Nucleus accumbens (tissue), 56 donors: ENCODE measurements at places on chromosomes 4 and X.
A peak's percentile ranks its signal among the peaks of the same experiment; 100 is the strongest.

DNA sequence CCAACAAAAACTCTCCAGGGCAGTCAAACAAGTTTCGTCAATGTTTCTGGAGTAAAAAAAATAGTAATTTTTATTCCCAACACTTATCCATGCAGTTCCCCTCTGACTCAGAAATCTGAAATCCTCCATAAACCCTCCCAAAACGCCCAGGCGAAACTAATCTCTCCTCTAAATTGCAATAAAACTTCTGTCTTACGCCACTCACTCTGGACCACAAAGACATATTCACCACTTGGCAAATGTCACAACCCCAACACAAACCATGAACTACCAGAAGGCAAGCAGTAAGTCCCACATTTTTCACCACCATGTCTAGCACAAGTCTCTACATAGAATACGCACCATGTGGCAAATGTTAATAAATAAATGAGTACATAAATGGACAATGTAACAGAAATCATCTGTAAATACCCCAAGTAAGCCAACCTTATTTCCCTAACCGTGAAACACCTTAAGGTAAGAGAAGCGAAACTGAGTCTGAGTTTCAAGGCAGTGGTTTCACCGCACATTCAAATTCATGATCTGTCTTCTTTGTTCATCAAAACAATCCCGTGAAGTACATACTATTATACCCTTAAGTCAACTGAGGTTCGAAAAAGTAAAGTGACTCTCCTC lies 1.6 kb downstream of the PAPSS1 start:
- no peak for DNase-seq

DNA sequence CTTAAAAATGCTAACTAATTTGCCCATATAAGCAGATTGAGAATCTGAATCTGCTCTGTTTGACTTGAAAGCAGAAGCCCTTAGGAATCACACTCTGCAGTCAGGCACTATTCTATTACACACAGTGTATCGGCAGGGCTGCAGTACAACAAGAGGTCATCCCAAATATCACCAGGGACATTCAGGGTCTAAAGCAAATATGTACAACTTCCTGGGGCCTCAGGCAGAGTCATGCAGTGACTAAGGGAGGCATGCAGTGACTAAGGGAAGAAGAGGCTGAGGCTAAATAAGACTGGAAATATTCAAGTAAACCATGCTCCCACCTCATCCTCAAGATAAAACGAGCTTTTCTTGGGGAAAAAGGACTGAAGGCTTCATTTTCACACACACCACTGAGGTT lies 20.9 kb downstream of the MAPK10 start:
- DNase-seq, result no peak

GRCh38 chrX:69556060-69557011 lies 52.2 kb downstream of the NALF2 start:
- no peak for DNase-seq

DNA sequence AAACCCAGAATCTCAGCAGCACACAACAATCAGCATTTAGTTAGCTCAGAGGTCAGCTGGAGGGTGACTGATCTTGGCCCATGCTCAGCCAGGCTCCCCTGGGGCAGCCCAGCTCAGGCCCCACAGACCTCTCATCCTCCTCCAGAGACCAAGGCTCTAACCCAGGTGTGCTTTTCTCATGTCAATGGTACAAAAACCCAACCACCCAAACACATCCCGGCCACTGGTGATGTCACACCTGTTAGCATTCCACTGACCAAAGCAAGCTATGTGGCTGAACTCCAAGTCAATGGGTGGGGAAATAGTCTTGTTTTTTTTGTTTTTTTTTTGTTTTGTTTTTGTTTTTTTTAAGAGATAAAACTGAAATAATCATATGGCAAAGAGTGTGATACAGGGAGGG lies 77.5 kb downstream of the CYTL1 start:
- no peak for DNase-seq

DNA sequence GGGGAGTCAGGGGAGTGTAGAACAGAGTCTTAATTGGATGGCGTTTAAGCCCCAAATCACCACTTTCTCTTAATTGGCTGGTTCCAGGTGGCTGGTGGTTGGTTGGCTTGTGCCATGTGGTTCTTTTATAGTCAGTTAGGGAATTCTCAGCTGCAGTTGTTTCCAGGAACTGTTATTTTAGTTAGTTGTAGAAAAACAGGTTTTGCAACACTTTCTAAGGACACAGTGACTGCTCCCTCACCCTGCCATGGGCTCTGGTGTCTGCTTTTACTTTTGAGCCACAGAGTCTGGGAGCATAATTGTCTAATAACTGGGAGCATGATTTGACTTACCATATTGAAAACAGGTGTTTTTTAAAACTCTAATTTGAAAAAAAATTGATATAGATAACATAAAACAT lies 75.8 kb upstream of the PCDH18 start:
- no peak for DNase-seq

GRCh38 chr4:151930372-151930771 lies 169.6 kb upstream of the GATB start:
- DNase-seq, result no peak

- DNase-seq, result no peak
These were observed 65.2 kb upstream of the SLC7A11 start for GRCh38 chr4:138307319-138307718.

DNA sequence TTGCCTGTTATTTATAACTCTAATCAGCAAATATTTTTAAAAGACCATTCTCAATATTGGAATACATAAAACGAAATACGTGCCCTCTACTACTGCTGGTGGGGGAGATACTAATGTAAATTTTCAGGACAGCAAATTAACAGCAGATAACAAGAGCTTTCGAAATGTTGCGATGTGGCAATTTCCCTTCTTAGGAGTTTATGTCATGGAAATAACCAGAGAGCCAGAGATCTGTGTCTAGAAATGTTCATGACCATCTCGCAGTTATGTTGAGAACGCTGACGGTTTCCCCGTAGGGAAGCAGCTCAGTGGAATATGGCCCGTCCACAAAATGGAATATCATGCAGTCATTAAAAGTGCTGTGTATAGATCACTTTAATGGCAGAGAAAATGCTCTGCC lies 238.4 kb upstream of the PSAPL1 start:
- DNase-seq, result no peak

- no peak for DNase-seq
These were observed 278.3 kb downstream of the PCDH18 start for GRCh38 chr4:137253949-137254348.

GRCh38 chrX:149079805-149080406 lies 425.2 kb downstream of the IDS start:
- no peak for DNase-seq

DNA sequence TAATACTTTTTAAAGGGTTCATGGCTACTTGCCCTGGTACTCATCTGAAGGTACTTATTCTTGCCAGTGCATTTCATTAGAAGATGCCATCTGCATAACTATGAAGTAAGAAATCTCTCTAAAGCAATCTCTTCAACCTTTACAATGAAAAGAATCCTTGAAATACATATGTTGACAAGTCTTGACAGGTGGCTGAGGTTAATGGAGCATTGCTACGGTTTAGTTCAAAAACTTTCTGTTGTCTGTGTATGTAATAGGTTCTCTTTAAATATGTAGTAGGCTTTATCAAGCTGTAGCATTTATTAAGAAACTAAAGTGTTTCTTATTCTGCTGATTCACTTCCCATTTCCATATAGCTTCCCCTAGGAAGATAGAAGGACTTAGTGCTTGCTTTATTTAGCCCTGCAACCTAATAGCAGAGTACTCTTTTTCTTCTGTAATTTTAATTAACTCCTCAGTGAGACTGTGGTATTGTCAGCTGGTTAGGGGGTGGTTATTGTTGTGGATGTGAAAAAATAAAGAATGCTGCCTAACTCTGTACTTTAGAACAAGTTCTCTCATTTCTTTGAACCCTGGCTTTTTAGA lies 39.3 kb downstream of the SLAIN2 start:
- DNase-seq, result no peak

DNA sequence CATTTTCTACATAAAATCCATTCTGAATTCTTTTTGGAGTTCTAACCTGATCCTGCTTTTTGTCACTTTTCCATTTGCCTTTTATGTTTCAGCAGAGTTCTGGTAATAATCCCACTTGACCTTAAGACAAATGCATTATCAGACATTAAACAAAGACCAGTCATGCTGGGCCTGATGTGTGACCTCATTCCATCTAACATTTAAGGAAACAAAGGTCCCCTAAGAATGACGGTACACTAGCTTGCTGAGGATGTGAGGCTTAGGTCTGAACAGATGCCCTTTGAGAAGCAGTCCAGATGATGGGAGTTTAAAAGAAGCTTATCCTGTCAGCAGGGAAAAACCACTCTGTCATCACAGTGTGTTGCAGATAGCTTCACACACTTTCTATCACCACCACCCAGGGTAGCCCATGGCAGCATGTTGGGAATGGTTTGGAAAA lies 38.1 kb upstream of the PDE5A start:
- no peak for DNase-seq

DNA sequence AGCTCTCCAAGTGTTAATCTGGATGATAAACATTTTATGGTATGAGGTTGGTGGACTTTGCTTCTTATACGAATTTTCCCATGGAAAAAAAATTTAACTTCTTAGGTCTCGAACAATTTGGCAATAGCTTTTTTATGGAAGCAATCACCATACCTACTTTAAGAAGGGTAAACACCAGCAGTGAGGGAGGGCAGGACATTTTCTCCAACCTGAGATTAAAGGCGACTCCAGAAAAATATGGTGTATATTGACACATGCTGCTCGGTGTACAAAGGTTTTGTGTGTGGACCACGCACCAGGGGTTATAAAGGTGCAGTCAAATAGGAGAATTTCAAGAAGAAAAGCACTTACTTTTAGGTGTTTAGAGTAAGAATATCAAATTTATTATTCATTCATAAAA lies 34.2 kb upstream of the SULT1E1 start:
- DNase-seq, result no peak

DNA sequence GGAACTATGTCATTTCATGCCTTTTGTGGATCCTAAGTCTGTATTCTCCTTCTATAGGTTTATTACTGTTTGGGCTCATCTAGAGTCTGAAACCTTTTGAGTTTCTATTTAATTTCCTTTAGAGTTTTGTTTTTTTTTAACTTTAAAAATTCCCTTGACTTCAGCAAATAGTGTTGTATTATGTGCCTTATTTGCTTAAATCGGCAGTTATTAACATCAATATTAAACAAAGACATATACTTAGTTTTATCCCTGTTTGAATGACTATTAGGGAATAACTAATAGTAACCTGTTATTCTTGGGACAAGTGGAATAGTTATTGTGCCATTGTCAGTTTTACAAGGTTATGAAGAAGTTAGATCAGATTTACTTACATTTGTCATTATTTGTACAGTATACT lies 112.8 kb upstream of the NUDT6 start:
- DNase-seq, result no peak

GRCh38 chrX:55731826-55732225 lies 14.3 kb downstream of the RRAGB start:
- no peak for DNase-seq

GRCh38 chr4:142348613-142349021 lies 497.5 kb downstream of the INPP4B start:
- DNase-seq, result no peak

GRCh38 chrX:148523303-148524080 lies 23.1 kb downstream of the AFF2 start:
- DNase-seq, result no peak

DNA sequence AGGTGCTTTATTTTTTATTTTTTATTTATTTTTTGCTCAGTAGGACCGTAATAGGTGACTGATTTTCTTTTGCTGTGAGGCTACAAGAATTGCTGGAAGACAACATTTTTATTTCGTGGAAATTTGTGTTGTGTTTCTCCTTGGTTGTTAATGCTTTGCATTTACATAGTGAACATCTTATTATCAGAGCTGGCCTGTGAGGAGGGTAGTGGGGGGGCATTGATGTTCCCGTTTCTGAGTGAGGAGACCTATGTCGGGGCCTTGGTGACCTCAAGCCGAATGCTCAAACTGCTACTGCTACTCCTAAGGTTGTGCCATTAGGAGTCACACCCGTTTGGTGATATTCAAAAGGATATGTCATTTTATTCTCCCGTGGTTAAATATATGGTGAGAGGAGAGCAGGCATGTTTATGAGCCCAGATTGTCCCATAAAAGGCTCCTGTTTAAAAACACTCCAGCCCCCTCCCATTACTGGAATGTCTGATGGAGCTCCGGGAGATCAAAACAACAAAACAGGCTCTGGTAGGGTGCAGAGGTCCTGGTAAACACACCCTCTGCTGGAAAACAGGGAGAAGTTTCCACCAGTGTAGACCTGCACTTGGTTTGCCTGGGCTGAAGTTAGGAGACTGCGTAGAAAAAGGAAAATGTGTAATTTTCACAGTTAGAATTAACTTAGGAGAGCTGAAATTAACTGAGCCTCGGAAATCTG lies 5.6 kb downstream of the PDGFRA start:
- no peak for DNase-seq

DNA sequence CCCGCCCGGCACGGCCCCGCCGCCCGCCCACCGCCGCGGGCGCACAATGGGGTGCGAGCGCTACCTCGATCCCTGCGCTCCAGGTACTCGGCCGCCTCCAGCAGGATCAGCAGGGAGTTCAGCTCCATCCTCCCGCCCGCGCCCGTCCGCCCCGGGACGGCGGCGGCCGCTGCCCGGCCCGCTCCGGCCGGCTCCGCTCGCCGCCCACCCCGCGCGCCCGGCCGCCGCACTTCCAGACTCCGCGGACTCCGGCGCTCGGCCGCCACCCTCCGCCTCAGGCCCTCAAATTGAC lies at the start of gene MXD4:
Gene MXD4, minus strand, starts transcription at position 257 of the 292 bp plus-strand sequence. Its CDS starts 129 bp downstream, at position 128.
- no peak for DNase-seq

GRCh38 chrX:154657226-154657805 lies 3.9 kb upstream of the CTAG2 start:
- no peak for DNase-seq

- no peak for DNase-seq
These were observed 35.4 kb downstream of the ADD1 start for GRCh38 chr4:2879026-2879425.

GRCh38 chrX:133473451-133473850 lies 58.2 kb upstream of the GPC4 start:
- no peak for DNase-seq

DNA sequence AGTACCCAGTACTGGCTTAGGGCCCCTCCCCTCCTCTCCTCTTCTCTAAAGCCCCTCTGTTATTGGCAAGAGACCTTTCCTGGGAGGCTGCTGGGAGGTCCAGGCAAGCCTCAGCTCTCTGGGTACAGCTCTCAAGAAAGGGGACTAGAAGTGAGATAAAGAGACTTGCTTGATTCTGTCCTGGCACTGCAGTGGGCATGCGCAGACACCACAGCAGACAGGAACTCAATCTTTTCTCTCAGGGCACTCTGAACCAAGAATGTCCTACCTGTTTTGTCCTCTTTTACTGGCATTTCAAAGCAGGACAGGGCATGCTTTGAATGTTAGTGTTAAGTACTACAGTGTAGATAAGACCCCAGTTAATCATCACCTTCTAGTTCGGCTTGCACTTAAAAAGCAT lies 74.9 kb downstream of the NYX start:
- peak; percentile 43 for DNase-seq

DNA sequence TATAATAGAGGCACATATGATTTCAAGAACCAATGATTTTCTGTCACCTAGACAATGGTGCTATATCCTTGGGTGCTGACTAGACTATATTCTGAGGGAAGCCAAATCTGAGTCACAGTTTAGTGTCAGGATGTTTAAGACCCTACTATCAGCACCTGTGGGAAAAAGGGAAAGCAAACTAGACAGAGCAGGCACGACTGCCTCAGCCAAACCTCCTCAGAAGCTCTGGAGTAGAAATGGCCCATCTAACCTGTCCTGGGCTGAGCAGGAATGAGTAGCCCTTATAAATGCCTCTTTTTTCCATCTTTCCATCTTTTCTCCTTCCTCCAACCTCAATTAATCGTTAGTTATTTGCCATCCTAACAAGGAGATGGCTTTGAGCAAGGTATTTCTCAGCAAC lies 80.4 kb upstream of the TECRL start:
- DNase-seq, result no peak
